ENCODE measurements at places on chromosomes 11 and 22.

DNA sequence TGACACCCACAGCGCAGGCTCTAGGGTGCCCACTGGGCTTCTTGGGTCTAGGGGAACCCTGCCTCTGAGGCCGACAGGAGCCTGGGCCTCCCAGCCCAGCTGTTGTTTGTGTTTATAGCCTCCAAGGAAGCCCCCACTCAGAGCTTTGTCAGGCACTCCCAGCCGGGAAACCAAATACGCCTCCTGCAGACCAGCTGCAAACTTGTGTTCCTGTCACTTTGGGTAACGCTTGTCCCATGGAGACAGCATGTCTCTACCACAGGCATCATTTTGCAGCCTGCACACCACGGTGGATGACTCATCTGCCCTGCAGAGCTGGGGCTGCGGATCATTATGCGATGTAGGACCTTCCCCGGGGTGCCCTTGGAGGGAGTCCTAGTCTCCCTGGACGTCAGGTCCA lies 40.6 kb upstream of the CRYBB3 start:
- no peak for DNase-seq

GRCh38 chr11:62504158-62504973 lies 42.2 kb downstream of the AHNAK start:
- DNase-seq: no peak

- no peak for DNase-seq
These were observed 87.9 kb upstream of the SPON1 start for GRCh38 chr11:13874597-13874996.

DNA sequence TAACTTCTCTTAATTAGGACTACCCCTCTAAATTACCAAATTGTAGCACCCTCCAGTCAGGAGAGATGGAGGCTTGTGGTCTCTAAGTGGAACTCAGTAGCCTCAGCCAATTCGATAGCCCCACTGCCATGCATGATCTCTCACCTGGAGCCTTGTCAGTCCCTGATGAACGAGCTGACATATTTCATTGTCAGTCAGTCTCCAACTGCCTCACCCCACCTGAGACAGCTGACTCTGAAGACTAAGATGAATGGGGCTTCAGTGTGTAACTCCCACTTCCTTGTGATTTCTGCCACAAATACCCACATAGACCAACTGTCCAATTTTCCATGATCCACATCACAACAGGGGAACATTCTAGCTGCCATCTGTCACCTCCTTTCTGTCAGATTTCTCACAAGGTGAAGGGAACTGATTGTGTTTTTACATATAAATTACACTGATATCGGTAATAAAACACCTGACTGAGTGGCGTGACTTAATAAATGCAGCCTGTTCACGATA lies 206.5 kb downstream of the FAM181B start:
- DNase-seq: no peak

DNA sequence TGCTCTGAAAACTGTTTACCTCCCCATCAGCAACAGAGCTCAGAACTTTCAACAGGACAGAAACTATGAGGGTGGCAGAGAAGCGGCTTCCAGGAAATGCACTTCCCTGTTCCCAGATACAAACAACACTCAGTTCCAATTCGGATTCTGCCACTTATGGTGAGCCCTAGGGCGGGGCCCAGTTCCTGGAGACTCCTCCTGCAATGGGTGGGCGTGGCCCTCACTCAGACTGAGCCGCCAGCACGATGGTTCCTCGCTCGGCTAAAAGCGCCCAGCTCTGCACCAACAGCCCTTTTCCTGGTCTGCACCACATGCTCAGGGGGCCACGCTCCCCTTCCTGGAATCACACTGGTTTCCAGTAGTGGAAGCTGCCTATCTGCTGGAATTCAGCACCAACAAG lies 314.1 kb downstream of the CTTN start:
- DNase-seq: no peak

GRCh38 chr11:35917676-35918075 lies 26.2 kb upstream of the LDLRAD3 start:
- DNase-seq: no peak

DNA sequence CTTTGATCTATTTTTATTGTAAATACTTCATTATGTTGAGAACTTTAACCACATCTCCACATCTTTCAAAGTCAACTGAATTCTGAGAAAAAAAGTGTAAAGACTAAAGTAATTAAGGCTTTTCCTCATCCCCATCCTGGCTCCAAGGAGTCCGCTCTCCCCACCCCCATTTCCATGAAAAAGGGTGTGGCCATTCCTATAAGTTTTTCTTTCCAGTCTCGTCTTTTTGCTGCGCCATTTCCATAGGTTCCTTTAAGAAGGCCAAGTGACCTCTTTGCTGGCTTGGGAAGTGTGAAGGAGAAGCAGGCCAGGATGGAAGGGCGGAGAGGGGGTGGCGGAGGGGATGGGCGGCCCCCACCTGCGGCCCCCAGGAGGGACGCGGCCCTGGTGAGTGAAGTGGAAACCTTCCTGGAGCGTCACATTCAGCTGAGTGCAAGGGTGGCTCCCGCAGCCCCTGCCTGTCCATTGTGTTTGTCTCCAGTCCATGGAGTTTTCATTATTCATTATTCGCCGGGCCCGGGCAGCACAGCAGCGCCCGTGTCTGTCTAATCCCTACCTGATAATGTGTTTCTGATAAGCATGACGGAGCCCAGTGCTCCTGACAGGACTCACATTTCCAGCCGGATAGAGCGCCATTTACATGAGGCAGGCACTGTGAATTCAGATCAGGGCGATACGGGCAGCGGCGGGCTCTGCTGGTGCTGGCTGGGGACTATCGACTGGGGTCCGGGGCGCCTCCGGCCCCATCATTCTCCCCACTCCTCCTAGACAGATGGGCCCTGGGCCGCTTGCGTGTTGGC lies 739.8 kb downstream of the OPCML start:
- DNase-seq: no peak

DNA sequence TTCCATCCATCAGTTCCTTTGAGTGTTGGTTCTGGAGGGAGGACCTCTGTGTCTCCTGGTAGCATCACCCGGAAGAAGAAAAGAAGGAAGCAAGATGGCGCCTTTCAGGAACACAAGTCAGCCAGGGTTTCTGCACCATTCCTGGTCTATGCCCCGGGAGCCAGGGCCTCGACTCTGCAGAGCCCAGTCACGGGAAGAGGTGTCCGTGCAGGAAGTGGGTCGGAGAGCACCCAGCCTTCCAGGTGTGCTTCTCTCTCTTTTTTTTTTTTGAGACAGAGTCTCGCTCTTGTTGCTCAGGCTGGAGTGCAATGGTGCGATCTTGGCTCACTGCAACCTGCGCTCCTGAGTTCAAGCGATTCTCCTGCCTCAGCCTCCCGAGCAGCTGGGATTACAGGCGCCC lies 21.2 kb downstream of the MRPL21 start:
- DNase-seq: no peak

DNA sequence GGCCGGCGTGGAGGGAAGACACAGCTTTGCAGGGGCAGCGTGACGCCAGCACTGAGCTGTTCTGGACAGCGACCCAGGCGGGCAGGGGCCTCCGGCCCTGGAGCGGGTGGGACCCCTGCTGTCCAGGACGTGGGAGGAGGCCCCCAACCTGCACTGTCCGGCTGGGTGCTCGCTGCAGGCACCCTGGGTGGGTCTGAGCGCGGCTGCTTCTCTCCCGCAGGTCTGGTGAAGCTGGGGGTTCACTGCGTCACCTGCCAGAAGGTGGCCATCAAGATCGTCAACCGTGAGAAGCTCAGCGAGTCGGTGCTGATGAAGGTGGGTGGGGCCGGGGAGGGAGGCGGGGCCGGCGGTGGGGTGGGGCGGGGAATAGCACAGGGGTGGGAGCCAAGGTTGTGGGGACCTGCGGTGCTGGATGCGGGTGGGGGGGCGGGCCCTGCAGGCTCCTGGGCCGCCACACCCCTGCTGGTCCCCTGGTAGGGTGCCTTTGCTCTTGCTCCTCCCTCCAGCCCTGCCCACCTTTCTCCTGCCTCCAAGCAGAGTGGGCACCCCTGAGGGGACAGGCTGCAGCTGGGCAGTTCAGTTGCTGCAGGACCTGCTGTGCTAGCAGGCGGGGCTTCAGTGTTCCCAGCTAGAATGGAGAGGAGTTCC lies 46.2 kb downstream of the BRSK2 start:
- DNase-seq: no peak

DNA sequence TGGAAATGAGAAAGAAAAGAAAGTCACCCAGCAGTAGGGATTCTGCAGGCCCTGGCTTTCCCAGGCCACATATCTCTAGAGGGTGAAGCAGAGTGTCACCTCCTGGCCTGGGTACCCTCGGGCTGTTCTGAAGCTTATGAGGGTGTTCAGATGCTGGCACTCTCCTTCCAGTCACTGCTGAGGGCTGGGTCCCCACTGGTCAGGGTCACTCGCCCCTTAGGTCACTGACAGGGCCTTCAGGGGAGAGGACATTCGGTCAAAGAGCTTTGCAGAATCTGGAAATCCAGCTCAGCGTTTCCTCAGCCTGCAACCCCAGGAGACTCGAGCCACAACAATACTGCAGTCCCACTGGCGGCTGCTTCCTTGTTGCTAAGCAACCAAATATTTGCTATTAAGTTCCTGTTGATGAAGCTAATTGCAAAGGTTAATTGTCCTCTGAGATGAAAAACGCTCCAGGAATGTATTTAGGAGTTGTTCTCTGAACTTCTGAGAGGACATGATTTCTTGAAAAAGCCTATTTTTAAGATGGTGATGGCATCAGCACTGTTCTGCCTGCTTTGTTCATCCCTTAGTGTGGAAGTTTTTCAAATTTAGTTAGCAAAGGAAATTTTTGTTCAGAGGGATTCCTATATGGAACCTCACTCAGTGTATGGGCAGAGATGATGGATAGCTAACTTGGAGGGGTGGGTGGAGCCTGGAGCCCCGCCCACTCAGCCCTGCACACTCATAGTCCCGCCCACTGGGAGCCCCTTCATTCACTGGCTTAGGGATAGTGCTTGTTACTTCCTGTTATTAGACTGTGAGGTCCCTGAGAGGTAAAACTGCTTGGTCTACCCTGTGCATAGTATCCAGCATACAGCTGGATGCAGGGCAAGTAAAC lies 109.2 kb downstream of the CSNK2A3 start:
- no peak for DNase-seq

GRCh38 chr11:26767060-26767459 lies 45.2 kb upstream of the SLC5A12 start:
- DNase-seq: no peak

GRCh38 chr11:71238941-71239340 lies 13.4 kb downstream of the SHANK2 start:
- DNase-seq: no peak

DNA sequence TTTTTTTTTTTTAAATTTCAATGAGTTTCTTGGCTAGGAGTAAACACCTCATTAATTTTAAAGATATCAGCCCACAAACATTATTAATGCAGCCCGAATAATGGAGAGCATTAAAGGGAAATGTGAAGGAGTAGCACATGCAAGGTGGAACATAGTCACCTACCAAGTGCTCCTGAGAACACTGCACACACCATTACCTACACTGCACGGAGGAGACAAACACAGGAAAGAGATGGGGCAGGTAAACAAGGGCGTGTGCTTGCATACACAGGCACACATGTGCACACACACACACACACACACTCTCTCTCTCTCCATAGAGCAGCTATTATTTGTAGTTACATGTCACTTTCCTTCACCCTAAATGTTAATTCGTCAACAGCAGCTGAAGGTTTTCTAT lies 30.2 kb downstream of the HTR3B start:
- DNase-seq: no peak

- DNase-seq: no peak
These were observed 2.3 kb downstream of the ATM start for GRCh38 chr11:108224911-108225786.

DNA sequence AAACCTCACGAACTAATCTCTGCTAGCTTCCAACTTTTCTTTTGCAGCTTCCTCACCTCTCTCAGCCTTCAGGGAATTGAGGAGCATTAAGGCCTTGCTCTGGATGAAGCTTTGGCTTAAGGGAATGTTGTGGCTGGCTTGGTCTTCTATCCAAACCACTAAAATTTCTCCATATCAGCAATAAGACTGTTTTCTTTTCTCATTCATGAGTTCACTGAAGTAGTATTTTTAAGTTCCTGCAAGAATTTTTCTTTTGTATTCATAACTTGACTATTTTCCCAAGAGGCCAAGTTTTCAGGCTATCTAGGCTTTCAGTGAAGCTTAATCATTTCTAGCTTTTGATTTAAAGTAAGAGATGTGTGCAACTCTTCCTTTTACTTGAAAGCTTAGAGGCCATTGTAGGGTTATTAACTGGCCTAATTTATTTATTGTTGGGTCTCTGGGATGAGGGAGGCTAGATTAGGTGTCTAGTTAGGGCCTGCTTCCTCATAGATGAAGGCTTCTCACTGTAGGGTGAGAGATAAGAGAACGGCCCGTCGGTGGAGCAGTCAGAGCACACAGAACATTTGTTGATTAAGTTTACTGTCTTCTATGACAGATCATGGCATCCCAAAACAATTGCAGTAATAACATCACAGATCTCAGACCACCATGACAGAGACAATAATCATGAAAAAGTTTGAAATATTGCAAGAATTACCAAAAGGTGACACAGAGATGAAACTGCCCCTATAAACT lies 33.2 kb downstream of the CSF2RB start:
- no peak for DNase-seq

DNA sequence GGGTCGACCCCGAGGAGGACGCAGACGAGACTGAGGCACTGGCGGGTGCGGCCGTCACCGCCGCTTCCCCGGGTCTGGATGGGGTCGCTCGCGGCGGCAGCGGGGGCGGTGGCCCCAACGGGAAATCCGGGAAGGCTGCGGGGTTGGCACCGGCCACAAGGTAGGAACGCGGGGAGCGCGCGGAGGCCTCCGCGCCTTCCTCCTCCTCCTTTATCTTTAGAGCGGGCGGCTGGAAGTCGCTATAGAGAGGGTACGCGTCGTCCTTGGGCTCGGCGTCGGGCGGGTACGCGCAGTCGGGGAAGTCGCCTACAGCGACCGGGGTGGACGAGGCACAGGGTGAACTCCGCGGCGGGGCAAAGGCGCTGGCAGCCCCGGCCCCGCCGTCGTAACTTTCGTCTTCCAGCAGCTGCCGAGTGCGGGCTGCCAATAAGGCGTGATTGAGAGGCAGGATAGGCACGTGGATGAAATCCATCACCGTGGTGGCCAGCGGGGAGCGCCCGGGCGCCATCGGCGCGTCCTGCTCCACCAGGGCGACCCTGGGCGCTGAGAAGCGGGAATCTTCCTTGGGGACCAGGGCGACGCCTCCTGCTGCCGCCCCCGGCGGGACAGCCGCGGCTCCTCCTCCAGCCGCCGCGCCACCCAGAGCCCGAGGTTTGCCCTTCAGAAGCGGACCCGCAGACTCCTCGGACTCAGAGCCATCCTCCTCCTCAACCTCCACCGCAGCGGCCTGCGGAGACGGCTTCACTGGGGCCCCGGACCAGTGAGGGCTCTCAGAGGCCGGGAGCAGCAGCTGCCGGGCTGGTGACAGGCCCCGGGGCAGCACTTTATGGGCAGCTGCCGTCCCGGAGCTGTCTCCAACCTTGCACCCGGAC lies 1.7 kb downstream of the PGR start:
- no peak for DNase-seq

Measured in NCI-H2171 (cell line).